ENCODE measurements at places on chromosomes 12 and 14. TPM values are rescaled to one million over a fixed set of nuclear protein-coding genes. Genes with fewer than 3 reads are reported as not detected.

- H3K4me3 ChIP-seq: no peak overlapping the region
- peaks cover 30% of the 10 kb centered on the region for H3K36me3 ChIP-seq
- no peak for DNase-seq
- no peak overlapping the region for H3K27ac ChIP-seq
Measured at GRCh38 chr14:30906752-30907658, 32.6 kb downstream of the COCH start.

DNA sequence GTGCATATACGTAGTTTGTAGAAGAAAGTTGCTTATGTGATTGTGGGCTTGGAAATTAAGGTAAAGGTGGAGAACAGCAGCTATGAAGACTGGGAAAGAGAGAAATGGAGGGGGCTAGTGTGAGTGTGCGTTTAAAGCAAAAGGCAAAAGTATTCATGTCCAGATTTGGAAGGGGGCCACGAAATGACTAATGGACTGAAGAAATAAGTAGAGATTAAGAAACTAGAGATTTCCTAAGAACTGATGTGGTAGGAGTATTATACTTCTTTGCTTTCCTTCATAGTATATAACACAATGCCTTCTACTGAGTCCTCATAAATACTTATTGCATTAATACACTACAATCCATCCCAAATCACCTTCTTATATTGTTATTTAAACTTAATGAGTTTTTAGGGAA is 298.6 kb upstream of the NOVA1 start:
- DNase-seq: peak; percentile 63
- no peak overlapping the region for H3K27ac ChIP-seq
- no peak overlapping the region for H3K4me3 ChIP-seq
- H3K27me3 ChIP-seq: no peaks in the 10 kb centered on the region

DNA sequence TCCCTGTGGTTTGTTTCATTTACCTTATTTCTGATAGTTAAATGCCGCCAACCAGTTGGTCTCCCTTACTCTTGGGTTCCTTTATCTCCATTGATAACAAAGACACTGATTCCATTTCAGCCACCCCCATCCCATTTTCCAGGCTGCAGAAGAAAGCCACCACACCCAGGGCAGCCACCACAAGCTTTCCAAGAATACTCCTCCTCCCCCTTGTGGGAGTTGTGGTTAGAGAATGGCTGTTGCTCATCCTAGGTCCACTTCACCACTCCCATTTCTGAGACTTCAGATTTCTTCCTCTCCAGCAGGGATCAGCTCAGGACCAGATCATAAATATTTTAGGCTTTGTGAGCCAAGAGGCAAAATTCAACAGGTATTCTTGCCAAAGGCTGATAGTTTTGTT is 73.9 kb downstream of the ANO4 start:
- H3K36me3 ChIP-seq: no peaks in the 10 kb centered on the region
- H3K4me1 ChIP-seq: no peaks in the 10 kb centered on the region
- no peaks in the 10 kb centered on the region for H3K27me3 ChIP-seq
- no peak for DNase-seq
- no peak overlapping the region for H3K27ac ChIP-seq

DNA sequence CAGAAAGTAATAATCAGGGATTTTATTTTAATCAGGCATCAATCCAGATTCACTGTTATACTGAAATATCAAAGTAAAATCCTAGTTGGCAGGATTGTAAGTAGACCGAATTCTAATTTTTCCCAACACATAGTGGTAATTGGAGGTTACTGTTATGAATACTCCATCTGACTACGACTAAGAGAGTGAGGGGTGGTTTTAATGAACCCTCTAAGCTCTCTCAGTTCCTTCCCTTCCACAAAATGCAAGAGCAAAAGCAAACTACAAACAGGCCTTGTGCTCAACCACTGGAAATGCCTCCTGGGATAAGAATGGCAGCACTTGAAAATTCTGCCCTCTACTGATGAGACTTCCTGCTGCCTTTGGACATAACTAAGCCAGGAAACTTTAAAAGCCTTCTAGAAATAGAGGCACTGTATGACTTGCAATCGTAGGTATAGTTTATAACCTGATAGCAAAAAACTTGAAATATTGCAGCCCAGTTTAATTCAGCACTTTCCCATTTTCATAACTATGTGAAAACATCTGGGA is 184.8 kb downstream of the SLC16A7 start:
- no peaks in the 10 kb centered on the region for H3K36me3 ChIP-seq
- DNase-seq: no peak
- H3K4me3 ChIP-seq: no peak overlapping the region

- H3K27me3 ChIP-seq: no peaks in the 10 kb centered on the region
- H3K36me3 ChIP-seq: no peaks in the 10 kb centered on the region
- no peak overlapping the region for H3K27ac ChIP-seq
- DNase-seq: no peak
- no peaks in the 10 kb centered on the region for H3K4me1 ChIP-seq
Measured at GRCh38 chr12:17992002-17992656, 97.9 kb downstream of the RERGL start.

GRCh38 chr12:75447691-75448393 is 32.7 kb upstream of the GLIPR1 start:
- no peaks in the 10 kb centered on the region for H3K4me1 ChIP-seq
- no peak overlapping the region for H3K27ac ChIP-seq
- no peak overlapping the region for H3K4me3 ChIP-seq
- no peak for DNase-seq
- no peaks in the 10 kb centered on the region for H3K36me3 ChIP-seq
- no peaks in the 10 kb centered on the region for H3K27me3 ChIP-seq

- H3K36me3 ChIP-seq: no peaks in the 10 kb centered on the region
- peak overlapping the region; percentile 36 for H3K27ac ChIP-seq
- DNase-seq: no peak
- H3K4me1 ChIP-seq: no peaks in the 10 kb centered on the region
- no peaks in the 10 kb centered on the region for H3K27me3 ChIP-seq
Measured at GRCh38 chr14:71687166-71687831, 244.9 kb upstream of the RGS6 start.

DNA sequence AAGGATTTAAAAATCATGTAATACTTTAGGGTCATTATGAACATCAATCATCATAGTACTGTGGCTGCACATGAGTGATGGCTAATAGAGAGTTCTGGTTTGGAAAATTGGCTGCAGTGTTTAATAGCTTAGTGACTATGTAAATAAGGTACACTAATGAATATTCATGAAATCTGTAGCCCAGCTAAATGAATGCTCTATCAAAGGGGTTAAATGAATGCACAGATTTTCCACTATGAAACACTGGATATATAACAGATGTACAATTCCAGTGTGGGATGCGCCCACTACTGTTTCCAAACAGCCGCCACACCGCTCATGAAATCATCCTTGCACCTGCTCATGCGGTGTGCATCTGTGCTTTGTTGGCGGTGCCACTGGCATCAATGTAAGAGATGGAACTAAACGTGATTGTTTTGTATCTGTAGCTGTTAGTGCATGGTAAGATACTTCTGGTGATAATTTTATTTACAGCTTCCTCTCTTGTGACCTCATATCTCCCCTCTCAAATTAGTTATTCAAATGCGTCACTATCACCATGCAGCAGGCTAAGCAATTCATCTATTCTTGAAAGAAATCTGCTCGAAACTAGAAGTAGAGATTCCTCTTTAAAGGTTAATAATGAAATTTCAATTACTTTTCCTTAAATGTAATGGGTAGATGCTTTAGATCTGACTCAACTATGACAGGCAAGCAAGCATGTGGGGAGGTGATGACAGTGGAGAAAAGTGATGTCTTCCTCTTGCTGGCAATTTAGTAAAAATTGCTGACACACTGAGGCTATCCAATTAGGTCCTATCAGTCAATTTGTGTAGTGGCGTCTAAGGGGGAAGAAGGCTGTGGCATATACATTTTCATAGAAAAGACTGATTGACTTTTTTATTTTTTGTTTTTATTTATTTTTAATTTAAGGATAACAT is 433.6 kb downstream of the AEBP2 start:
- H3K4me1 ChIP-seq: no peaks in the 10 kb centered on the region
- no peaks in the 10 kb centered on the region for H3K36me3 ChIP-seq
- H3K4me3 ChIP-seq: no peak overlapping the region
- no peak overlapping the region for H3K27ac ChIP-seq
- DNase-seq: no peak

DNA sequence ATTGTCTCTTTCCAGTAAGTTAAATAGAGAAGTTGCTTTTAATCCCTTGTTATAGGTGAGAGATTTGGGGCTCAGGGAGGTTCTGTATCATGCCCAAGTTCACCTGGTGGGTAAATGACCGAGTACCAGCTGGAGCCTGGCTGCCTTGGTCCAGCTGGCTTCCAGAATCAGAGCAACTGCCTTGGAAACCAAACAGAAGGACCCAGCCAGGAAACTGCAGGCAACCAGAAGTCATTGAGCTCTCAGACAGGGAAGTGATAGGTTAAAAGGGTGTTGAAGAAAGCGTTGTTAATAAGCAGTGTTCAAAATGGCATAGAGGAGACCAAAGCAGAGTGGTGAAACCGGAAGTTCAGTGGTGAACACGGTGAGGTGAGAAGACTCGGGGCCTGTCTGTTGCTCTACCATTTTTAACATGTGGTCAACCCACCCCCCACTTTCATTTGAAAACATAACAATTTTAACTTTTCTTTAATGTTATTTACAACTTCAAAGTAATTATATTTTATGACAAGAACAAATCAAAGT is 54.9 kb downstream of the PLEKHG7 start:
- DNase-seq: no peak
- H3K4me1 ChIP-seq: no peaks in the 10 kb centered on the region
- no peaks in the 10 kb centered on the region for H3K36me3 ChIP-seq
- no peaks in the 10 kb centered on the region for H3K27me3 ChIP-seq
- H3K27ac ChIP-seq: no peak overlapping the region

GRCh38 chr12:110941391-110941790 is 21.0 kb upstream of the MYL2 start:
- DNase-seq: no peak
- H3K27me3 ChIP-seq: no peaks in the 10 kb centered on the region
- no peak overlapping the region for H3K27ac ChIP-seq
- no peaks in the 10 kb centered on the region for H3K4me1 ChIP-seq

GRCh38 chr12:55925870-55926737 is 1.6 kb downstream of the PYM1 start:
- peak overlapping the region; percentile 94 for H3K4me3 ChIP-seq
- no peak for DNase-seq
- peak overlapping the region; percentile 98 for H3K27ac ChIP-seq
- peaks cover 10% of the 10 kb centered on the region for H3K36me3 ChIP-seq
- H3K27me3 ChIP-seq: no peaks in the 10 kb centered on the region

DNA sequence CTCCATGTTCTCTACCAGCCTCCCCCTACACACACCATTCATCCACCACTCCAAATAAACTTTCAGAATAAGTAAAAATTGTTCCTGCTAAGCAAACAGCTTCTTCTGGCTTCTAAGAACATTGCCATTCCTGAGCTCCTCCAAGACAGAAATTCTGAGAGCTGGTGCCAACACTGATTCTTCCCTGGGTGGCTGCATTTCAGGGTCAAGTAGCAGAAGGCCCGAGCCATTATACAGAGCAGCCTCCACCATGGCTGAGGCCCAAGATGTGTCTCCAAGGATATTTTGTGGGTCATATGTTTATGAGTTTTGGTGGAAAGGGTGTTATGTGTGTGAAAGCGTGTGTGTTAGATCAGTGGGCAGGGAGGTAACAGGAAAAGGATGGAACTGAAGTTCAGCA is 3.5 kb upstream of the RND1 start:
- H3K4me1 ChIP-seq: no peaks in the 10 kb centered on the region
- no peaks in the 10 kb centered on the region for H3K27me3 ChIP-seq

DNA sequence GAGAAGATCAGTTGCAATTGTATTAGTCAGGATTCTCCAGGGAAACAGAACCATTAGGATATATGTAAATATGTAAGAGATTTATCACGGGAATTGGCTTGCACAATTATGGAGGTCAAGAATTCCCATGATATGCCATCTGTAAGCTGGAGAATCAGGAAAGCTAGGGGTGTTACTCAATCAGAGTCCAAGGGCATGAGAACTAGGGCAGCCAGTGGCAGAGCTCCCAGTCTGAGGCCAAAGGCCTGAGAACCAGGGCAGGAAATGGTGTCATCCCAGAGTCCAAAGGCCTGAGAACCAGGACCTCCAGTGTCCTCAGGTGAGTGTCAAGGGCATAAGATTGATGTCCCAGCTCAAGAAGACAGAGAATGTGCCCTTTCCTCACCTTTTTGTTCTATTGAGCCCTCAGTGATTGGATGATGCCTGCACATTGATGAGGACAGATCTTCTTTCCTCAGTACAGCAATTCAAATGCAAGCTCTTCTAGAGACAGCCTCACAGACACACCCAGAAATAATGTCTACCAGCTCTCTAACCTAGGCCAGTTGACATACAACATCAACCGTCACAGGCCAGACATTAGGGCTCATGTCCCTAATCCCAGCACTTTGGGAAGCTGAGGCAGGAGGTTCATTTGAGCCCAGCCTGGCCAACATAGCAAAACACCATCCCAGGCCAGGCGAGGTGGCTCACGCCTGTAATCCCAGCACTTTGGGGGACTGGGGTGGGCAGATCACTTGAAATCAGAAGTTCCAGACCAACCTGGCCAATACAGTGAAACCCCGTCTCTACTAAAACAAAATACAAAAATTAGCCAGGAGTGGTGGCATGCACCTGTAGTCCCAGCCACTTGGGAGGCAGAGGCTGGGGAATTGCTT is 34.9 kb upstream of the ZNF740 start:
- no peak for DNase-seq
- H3K27me3 ChIP-seq: no peaks in the 10 kb centered on the region
- H3K27ac ChIP-seq: no peak overlapping the region
- H3K36me3 ChIP-seq: no peaks in the 10 kb centered on the region

- DNase-seq: no peak
- H3K4me3 ChIP-seq: no peak overlapping the region
- H3K27me3 ChIP-seq: no peaks in the 10 kb centered on the region
- H3K4me1 ChIP-seq: no peaks in the 10 kb centered on the region
Measured at GRCh38 chr12:130253866-130254265, 83.8 kb upstream of the PIWIL1 start.

GRCh38 chr12:8958066-8958465 is 8.6 kb upstream of the M6PR start:
- H3K27me3 ChIP-seq: no peaks in the 10 kb centered on the region
- no peak for DNase-seq
- no peak overlapping the region for H3K27ac ChIP-seq
- H3K4me3 ChIP-seq: no peak overlapping the region
- no peaks in the 10 kb centered on the region for H3K4me1 ChIP-seq

GRCh38 chr12:115144425-115144824 is 460.4 kb upstream of the TBX3 start:
- no peaks in the 10 kb centered on the region for H3K27me3 ChIP-seq
- H3K27ac ChIP-seq: no peak overlapping the region
- no peak overlapping the region for H3K4me3 ChIP-seq
- H3K36me3 ChIP-seq: no peaks in the 10 kb centered on the region
- no peak for DNase-seq

CRIP1 gene
- 4.9 TPM for total RNA-seq

TPH2 gene
- 0.14 TPM for total RNA-seq

PLA2G1B gene
- not detected for total RNA-seq

SUSD6 gene
- 13.5 TPM for total RNA-seq

RILPL2 gene
- 4.3 TPM for total RNA-seq

B3GNT4 gene
- total RNA-seq: 0.55 TPM

FGF6 gene
- not detected for total RNA-seq

ACACB gene
- 295 TPM for total RNA-seq

RNASE1 gene
- total RNA-seq: 361 TPM

MIS18BP1 gene
- 20.4 TPM for total RNA-seq

All from sigmoid colon (tissue), 7 donors.